RWPE2 (cell line): ENCODE measurements at places on chromosomes 7 and 10.

- no peak for DNase-seq
These were observed 31.6 kb downstream of the HECW1 start for GRCh38 chr7:43143918-43144589.

DNA sequence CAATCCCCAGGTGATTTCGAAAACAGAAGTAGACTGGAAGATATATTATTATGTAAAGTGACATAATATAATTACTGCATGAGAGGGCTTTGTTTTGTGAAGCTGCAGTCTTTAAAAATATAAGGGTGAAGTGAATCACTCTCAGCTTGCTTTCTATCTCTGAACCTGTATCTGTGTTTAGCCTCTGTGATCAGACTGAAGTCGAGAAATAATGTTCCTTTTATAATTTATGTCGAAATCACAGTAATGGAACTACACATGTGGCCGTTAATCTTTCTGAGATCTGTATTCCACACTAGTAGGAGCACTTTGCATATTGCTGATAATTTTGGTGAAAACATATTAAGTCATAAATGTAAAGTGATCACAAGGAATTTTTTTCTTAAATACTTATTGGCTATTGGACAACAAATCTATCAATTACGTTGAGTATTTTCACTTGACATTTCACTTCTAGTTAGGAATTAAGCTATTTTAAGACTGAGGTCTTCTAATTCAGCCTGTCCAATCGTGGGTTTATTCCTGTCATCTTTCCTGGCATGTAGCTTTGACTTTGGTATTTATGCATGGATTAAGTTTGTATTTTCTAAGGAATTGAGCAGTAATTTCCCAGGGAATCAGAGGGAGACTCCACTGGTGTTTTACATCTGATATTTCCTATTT lies 268.2 kb upstream of the POT1 start:
- no peak for DNase-seq

DNA sequence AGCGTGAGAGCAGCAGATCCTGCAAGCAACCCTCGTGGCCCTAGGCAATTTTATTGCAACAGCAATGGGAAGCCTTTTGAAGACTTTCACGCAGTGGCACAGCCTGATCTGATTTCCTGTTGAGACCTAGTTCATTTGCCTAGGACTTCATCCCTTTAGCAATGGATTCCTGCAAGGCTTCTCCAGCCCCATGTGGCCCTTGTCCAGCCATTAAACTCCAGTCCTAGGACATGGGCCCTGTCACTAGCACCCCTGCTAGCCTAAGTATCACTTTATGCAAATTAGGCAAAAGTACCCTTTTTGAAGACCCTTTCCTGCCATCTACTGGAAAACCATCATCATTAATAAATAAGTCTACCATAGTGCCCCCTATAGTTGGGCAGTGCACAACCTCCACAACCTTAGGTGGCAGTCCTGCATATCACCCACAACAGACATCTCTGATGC lies 379.4 kb downstream of the GALNT17 start:
- no peak for DNase-seq

- DNase-seq: no peak
These were observed 210.7 kb upstream of the PPP2R2D start for GRCh38 chr10:131689954-131690757.

DNA sequence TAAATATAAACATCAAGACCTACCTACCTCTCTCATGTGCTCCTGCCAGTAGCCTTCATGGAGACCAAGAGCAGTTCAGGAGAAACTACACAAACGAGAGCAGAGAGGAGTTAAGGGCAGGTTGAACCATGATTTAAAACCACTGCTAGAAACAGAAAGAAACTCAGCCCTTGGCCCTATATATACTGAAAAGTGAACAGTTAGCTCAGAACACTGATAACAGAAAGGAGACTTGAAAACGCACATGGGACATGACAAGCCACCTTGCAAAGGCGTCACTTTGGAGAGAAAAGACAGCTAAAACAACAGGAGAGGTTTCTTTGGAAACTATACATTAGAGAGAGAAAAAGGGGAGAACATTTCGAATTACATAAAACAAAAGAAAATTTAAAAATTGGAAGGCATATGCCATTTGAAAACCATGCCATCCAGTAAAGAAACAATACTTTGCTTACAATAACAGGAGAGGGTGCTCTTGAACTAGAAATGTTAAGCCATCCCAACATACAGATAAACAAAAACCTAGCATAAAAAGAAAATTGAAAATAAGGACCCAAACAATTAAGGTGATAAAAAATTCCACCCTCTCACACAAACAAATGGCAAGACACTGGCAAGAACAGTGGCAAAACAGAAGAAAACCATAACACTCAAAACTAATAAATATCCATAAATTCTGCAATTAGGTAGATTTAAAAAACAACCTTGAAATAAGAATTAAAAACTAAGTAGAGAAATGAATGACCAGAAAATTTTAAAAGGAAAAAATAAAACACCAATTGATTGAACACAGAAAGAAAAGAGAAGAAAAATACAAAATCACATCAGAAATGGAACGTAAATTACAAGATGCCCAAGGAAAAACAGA lies 232.7 kb downstream of the IMMP2L start:
- DNase-seq: no peak

DNA sequence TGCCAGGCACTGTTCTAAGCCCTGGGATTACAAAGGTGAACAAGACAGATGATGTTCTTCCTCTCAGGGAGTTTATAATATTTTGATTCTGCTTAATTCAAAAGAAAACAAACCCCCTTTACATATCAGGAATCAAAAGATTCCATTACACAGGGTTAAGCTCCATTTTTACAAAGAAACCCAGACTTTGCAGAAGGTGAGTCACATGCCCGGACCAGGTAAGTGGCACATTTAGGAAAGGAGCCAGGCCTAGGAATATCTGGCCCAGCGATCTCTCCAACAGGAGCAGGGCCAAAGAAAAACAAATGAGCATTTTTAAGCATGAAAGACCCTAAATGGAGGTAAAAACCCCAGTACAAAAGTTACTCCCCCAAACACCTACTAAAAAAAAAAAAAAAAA lies 1.1 kb downstream of the STN1 start:
- DNase-seq: no peak

DNA sequence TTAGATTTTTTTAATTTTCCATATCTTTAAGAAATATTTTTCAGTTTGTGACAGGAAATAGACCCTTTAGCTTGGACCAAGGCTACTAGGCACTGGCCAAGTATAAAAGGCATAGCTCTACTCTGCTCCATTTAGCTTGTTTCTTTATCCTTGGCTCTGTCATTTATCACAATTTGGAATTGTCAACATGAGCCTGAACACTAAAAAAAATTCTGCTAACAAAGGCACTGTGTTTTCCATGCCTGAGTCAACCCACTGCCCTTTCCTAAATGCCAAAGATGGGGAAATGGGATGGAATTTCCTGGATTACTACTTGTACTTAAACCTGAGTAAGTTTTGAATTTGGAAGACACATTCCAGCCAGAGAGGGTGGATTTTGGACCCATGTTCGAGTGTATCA lies 128.4 kb downstream of the NSUN6 start:
- DNase-seq: no peak

GRCh38 chr7:95922191-95922590 lies 149.8 kb downstream of the DYNC1I1 start:
- DNase-seq: no peak

DNA sequence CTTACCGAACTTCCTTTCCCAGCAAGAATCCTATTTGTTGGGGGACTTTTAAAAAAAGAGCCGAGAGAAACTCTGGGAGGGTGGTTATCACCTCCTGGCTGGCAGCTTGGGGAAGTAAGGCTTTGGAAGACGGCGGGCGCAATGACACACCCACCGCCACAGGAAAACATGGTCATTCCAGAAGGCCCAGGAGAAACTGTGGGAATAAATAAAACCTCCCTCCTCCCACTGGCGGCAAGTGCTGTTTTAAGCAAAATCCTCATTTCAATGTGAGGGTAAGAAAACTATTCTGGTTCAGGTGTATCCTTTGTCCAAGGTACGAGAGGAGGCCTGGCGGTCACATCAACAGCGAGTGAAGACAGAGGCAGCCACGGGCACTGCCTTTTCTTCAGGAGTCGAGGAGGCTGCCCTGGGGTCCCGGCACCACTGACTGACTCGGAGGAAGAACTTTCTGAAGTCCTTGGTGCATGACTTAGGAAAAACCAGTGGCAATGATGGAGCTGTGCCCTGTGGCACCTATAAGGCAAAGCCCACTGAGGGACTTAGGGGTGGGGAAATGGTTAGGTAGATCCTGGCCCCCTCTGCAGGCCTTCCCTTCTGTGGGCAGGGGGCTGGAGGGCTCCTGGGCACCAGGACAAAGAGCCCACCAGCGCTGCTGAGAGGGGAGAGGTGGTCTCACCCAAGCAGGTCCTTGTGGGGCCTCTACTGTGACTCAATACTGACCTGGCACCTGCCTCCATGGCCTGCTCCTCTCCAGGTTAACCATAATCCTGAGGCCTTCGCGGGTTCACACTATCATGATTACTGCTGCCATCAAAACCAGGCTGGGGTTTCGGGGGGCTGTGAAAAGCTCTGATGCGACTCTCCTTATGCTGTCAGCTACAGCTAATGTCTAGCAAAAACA lies 21.4 kb downstream of the DNAJB12 start:
- DNase-seq: no peak

DNA sequence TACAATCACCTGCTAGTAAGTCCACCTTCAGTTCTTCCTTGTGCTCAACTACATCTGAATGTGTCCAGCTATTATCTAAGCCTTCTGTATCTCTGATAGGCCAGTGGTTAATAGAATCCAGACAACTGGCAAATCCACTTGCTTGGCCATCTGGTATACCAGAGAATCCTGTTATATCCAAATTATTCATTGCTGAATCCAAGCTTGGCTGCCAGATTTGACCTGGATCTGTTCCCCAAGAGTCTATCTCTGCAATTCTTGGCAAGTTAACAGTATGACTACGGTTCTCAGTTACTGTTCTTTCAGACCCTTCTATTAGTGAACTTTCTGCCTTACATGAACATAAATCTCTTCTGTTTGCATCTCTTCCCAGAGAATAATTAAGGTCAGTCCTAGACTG lies 154.6 kb upstream of the TARP start:
- DNase-seq: no peak

- no peak for DNase-seq
These were observed 7.8 kb downstream of the CD36 start for GRCh38 chr7:80646083-80646865.

DNA sequence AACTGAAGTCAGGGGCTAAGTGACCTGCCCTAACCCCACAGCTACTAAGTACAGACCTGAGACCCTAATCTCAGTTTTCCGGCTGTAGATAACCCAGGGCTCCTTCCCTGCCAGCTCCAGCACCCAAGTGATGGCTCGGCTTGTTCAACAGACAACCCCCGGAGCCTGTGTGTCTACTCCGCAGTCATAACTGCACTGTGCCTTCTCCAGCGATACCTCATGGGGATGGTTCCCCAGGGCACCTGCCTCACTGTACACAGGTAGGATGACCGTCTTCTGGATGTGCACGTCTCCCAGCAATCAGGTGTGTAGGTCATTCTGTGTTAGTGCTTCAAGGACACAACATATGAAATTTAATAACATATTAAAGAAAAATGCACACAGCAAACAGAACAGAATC lies 37.1 kb downstream of the CPXM2 start:
- no peak for DNase-seq

DNA sequence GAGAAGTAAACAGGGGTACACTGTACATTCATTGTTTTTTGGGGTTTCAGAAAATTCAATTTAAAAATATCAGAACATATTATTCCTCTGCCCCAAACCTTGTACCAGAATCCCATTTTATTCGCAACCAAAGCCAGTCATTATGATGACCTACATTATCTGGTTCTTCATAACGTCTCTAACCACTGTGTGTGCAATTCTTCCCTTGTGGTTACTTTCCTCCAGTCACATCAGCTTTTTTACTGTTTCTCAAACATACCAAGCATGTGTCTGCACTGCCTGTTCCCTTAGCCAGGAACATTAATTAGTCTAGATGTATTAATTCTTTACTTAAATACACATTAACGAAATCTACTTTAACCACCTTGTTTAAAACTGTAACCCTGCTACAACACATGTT lies 64.8 kb downstream of the THSD7A start:
- DNase-seq: no peak

GRCh38 chr10:7891634-7892033 lies 73.3 kb downstream of the TAF3 start:
- no peak for DNase-seq

GRCh38 chr7:82185443-82185842 lies 258.1 kb downstream of the CACNA2D1 start:
- DNase-seq: no peak

DNA sequence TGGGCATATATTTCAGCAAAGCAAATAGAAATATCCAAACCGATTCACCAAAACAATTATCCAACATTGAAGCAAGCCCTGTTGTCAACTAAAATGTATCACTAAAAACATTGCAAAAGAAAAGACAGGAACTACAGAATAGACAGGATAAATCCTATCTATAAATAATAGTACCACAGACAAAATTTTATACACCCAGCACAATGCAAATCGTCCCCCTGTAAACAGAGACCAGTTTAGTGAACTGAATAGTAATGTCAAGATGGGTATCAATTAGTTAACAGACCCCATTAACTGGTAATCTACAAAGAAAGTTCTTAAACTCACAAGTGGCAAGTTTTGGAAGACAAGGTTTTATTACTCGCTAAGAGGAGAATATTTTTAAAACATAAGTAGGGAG lies 4.0 kb downstream of the ZC3HAV1 start:
- DNase-seq: no peak

DNA sequence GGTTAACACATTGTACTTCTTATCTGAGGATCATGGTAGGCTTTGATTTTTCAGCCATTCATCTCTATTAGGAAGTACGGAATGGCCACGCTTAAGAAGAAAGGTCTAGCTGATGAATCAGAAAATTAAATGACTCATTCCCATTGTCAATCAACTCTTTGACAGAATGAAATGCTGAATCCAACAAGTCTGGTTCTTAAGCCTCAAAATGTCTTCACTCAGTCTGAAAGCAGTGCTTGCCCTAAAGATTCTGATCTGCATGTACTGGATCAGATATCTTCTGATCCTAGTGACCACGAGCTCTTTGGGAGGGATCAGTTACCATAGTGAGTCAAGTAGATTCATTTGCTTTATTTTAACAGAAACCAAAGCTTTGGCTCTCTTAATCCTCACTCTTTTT lies 5.7 kb upstream of the CELF2 start:
- DNase-seq: no peak

- DNase-seq: no peak
These were observed 58.5 kb upstream of the SLC35B4 start for GRCh38 chr7:134375206-134375605.

DNA sequence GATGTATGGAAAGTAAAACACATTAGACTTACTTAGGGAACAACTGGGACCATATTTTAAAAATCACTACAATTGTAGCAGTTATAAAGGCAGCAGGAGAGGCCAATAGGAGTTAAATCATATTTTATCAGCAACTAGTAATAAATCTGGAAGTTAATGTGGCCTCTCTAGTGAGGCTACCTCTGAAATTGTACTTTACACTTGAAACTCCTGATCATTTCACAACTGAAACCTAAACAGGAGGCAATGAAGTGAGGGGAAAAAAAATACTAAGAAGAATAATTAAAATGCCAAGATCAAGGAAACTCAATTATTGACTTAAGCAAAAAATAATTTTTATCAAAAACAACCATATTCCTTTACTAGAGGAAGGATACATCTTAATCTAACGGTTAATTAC lies 265.6 kb upstream of the HGF start:
- DNase-seq: no peak
